ENCODE measurements at places on chromosomes 4 and X. TPM values are rescaled to one million over a fixed set of nuclear protein-coding genes. Genes with fewer than 3 reads are reported as not detected.

MAGEA8 gene
- polyA plus RNA-seq, result not detected

NUDT11 gene
- not detected for polyA plus RNA-seq

HTR2C gene
- not detected for polyA plus RNA-seq

CT45A9 gene
- polyA plus RNA-seq, result not detected

PABPC1L2B gene
- polyA plus RNA-seq, result not detected

MAPK10 gene
- 3.8 TPM for polyA plus RNA-seq

SSX3 gene
- polyA plus RNA-seq, result not detected

RTL9 gene
- 0.29 TPM for polyA plus RNA-seq

GLRA2 gene
- polyA plus RNA-seq, result not detected

CENPE gene
- polyA plus RNA-seq, result 0.09 TPM

CXCL8 gene
- 0.80 TPM for polyA plus RNA-seq

RHOXF2 gene
- polyA plus RNA-seq, result not detected

NMU gene
- not detected for polyA plus RNA-seq

TMSB15A gene
- polyA plus RNA-seq, result 0.51 TPM

ZMAT1 gene
- 1.3 TPM for polyA plus RNA-seq

CCNB3 gene
- not detected for polyA plus RNA-seq

OPRPN gene
- polyA plus RNA-seq, result not detected

NDUFC1 gene
- 213 TPM for polyA plus RNA-seq

MAGEB2 gene
- polyA plus RNA-seq, result not detected

CXCL1 gene
- 1.8 TPM for polyA plus RNA-seq

MAGEA9B gene
- polyA plus RNA-seq, result not detected

SSX4B gene
- polyA plus RNA-seq, result not detected
